Foreskin keratinocyte (primary cell): ENCODE measurements at places on chromosomes 1 and 21. TPM values are rescaled to one million over a fixed set of nuclear protein-coding genes. Genes with fewer than 3 reads are reported as not detected.

The TRIM58 gene
- polyA plus RNA-seq: not detected in 2 replicates

The RPE65 gene
- not detected in 2 replicates for polyA plus RNA-seq

The VANGL2 gene
- 5.5 and 5.8 TPM in 2 replicates for polyA plus RNA-seq

The GNG4 gene
- 0.19 and 0.20 TPM in 2 replicates for polyA plus RNA-seq

The TSSK3 gene
- 0.06 TPM in 1 of 2 replicates, not detected in the other for polyA plus RNA-seq

The LRRC38 gene
- not detected in 2 replicates for polyA plus RNA-seq

The CFHR5 gene
- not detected in 2 replicates for polyA plus RNA-seq

The TNFSF18 gene
- 0.11 and 0.26 TPM in 2 replicates for polyA plus RNA-seq

The FALEC gene
- 0.13 and 0.16 TPM in 2 replicates for polyA plus RNA-seq

The FBLIM1 gene
- polyA plus RNA-seq: 99.3 and 122 TPM in 2 replicates

The TAS1R1 gene
- polyA plus RNA-seq: not detected in 2 replicates

The KRTAP12-2 gene
- polyA plus RNA-seq: not detected in 2 replicates

The SPRR2G gene
- polyA plus RNA-seq: 1.4 and 2.9 TPM in 2 replicates

The SLAMF7 gene
- 3.1 and 5.4 TPM in 2 replicates for polyA plus RNA-seq

The CGN gene
- polyA plus RNA-seq: 2.4 and 2.9 TPM in 2 replicates
